ENCODE measurements at places on chromosomes 5 and 9.

- DNase-seq: peak; percentile 94
Observed at GRCh38 chr9:129495620-129496472, 125.1 kb downstream of the C9orf50 start.

GRCh38 chr5:176424181-176424580 lies 7.8 kb upstream of the CLTB start:
- no peak for DNase-seq

GRCh38 chr5:148177207-148177606 lies 8.9 kb downstream of the SPINK14 start:
- DNase-seq: no peak

DNA sequence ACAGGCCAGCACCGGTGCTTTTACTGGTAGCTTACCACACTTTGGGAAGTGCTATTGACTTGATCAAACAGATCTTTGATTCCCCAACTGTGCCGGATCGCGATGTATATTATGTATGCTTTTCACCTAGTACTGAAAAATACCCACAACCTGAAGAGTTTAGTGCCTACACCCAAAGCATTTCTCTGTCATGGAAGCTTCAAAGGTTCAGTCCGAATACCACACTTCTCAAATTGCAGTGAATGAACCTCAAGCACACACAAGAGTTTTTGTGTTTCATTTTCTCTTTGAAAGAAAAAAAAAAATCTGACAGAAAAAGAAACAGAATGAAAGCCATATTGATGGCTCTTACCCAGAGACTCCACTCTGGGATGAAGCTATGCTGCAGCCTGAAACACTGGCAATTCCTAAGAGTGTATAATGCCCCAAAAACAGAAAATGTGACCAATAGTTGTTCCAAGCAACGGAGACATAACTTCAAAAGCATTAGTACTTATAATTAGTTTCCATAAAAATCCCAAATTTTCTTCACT lies 100.9 kb downstream of the EBF1 start:
- no peak for DNase-seq

DNA sequence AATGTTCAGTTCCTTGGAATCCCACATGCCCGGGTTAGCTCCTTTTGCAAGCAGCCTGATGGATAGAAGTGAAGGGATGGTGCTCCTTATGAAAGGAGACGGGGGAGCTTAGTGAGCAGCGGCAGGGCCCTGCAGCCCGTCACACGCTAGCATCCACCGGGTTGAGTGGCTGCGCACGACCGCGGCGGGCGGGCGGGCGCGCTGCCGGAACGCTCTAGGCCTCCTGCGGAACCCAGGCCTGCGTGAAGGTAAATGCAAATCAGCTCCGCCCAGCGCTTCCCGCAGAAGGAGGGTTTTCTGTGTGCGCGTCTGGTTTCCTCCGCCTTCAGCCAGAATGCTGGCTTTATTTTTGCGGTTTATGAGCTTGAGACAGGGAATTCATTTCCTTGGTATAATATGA lies 19.8 kb downstream of the IL12B start:
- no peak for DNase-seq

DNA sequence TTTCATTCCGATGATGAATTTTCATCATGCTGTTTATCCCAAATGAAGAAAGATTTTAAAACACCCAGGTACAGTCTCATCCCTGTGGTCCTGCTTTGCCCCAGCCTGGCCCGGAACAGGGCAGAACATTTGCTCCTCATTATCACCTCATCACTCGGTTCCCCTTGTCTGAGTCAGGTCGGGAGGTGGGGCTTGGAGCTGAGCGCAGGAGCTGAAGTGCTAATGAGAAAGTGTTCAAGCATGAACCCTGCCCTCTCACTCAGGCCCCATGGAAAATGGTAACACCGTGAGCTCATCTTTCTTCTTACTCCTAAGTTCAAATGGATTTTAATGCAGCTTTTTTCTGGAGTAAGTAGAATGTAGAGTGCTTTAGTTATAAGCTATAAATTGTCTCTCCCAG lies 466.2 kb downstream of the KDM4C start:
- DNase-seq: no peak

DNA sequence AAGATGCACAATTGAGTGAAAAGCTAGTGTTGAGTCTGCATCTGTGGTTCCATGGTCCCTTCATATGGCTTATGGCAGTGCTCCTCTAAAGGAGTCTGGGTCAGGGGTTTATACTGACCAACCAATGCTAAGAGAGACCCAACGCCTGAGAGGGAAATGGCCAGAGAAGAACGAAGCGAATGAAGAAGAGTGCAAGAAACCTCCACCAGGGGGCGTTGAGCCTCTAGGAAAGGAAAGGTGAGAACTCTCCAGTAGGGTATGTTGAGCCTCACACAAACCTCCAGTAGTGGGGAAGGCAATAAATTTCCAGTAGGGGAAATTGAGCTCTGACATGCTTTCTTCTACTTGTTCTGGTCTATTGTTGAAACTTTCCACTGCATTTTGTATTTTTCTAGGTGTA lies 470.6 kb downstream of the PRDM9 start:
- DNase-seq: no peak

DNA sequence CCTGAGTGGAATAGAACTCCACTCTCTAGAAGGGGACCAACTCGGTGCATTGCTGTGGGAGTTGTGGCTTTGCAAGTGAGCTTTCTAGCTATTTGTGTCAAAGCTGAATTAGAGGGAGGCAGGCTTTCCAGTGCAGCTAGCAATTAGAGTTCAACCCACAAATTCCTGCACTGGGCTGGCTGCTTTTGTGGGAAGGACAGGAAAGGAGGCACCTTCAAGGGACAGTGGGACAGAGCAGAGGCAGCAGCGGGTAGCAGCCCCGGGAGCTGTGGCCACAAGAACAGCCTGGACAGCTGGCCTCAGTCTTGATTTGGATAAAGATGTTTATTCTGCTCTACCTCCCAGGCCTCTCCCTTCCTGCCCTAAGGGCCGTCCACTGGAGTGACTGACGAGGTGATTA lies 83.7 kb upstream of the SLIT3 start:
- no peak for DNase-seq

GRCh38 chr9:125255781-125256391 lies 5.7 kb upstream of the GAPVD1 start:
- no peak for DNase-seq

- peak; percentile 89 for DNase-seq
Observed at GRCh38 chr5:113487781-113488644, at the start of gene MCC. MCC (minus strand) TSS chr5:113488453.

DNA sequence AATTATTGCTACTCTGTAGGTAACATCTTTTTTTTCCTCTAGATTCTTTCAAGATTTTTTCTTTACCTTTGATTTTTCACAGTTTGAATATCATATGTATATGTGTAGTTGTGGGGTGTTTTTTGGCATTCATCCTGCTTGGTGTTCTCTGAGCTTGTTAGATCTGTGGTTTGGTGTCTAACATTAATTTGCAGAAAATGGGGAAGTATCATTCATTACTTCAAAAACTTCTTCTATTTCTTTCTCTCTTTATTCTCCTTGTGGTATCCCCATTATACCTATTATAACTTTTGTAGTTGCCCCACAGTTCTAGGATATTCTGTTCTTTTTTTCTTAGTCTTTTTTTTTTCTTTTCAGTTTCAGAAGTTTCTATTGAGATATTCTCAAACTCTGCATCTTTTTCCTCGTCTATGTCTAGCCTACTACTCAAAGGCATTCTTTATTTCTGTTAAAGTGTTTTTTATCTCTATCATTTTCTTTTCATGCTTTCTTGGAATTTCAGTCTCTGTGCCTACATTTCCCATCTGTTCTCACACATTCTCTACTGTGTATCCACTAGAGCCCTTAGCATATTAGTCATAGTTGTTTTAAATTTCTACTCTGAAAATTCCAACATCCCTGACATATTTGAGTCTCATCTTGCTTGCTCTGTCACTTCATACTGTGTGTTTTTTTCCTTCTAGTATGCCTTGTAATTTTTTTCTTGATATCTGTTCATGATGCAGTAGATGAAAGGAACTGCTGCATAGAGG lies 60.1 kb upstream of the GNA14 start:
- no peak for DNase-seq

DNA sequence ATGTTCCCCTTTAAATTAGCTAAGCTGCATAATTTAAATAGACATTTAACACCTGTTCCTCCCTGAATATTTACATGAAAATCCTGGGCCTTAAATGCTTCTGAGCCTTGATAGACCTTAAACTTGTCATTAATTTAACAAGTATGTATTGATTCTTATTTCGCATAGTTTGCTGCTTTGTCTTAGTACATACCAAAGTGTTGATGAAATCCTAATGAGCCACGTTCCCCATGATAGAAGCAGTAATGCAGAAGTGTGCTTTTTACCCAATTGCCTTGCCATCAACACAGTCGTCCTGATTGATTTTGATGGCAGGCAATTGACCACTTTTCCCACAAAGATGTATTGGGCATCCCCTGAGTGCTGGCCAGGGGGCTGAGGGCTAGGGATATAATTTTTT lies 213.5 kb downstream of the SGCD start:
- DNase-seq: no peak

GRCh38 chr9:2859776-2860379 lies 16.0 kb upstream of the PUM3 start:
- no peak for DNase-seq

DNA sequence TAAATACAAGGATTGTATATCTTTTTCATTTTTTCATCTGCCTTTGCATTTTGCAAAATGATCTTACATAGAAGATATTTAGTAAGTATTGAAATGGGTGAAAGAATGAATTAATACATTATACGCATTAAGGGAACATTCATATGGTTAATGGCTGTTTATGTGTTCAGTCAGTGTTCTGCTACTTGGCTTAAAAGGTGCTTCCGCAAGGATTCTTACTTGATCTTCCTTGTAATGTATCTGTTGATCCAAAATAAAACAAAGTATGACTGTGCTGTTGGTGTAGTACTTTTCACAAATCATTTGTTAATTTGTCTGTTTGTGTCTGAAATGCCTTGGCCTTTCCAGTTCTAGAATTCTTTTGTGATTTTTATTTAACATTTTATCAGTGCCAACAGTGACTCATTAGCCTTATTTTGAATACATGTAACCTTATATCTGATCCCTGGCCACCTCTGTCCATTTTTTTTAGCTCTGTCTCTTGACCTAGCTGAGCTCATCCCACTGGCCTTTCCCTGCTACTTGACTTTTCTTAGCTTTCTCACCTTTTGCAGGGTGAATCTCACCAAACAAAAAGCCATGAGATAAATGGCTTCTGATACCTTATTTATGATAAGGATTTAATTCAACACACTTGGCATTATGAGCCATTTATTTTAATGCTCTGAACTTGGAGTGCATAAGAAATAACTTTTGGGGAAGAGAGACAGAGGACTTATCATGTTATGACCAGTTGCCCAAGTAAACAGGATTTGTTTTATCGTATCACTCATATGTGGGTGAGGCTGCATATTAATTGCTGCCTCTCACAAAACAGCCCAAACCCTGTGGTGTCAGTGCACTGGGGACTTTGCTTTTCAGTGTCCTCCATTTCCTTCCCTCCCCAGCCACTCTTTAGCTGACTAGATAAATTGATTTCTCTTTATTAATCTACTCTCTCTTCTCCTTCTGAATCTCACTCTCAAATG lies 340.3 kb downstream of the KDM4C start:
- no peak for DNase-seq

DNA sequence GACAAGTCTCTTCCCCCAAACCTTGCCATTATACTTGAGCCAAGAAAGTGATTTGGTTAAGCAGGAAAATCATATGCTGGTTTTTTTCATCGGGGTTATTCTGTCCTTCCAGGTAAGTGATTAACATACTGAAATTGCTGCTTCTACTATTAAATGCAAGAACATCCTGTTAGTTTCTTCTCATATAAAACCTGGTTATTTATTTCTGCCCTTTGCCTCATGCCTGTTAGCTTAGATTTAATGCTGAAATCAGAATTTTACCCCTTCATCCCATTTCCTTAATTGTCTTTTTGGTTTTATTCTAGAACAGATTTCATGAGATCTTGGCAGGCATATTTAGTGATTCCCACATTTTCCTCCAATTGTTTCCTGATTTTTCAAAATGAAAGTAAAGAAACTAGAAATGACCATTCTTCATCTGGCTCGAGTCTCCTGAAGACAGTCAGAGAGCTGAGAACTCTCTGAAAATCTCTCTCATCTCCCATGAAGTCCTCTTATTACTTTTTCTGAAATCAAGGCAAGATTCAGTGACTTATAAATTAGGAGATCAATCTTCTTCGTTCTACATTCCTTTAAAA lies 132.9 kb downstream of the NFIB start:
- DNase-seq: no peak

DNA sequence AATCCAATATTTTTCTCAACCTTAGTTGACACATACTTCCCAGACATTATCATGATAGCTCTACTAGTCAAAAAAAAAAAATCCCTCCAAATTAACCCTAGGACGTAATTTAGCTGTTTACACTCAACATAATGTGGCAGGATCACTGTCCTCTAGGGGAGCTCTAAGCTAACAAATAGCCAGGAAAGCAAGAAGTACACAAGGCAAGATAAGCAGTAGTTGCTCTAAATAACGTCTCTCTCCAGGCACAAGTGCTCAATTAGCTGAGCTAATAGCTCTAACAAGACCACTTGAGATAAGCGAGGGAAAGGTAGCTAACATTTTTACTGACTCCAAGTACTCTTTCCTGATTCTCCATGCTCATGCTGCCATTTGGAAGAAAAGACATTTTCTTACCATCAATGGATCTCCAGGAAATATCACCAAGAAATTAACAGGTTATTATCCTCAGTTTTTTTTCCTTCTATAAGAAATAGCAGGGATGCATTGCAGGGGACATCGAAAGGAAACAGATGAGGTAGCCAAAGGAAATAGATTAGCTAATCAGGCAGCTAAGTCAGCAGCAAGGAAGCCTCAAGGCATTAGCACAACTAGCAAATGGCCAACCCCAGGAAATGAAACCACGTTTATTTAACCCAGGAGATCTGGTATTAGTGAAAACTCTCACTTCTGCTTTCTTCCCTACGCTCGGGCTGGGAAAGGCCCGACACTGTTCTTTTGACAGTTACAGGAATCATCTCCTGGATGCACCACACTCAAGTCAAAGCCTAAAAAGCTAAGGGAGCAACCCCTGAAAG lies 614.1 kb downstream of the PTPRD start:
- no peak for DNase-seq

DNA sequence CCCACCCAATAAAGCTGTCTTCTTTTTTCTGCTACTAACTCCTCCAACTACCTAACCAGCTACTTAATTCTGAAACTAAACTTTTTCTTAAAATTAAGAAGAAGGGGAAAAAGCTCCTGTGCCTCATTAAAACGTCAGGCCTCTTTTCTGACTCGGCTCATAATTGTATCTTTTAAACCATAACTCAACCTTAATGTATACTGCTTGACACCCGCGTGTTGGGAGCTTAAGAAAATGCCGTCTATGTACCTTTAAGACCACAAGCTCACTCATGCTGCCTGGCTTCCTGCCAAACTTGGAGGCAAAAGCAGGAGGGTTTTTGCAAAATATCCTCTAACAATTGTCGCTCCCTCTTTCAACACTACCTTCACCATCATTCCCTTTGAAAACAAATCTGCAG lies 5.0 kb downstream of the EBF1 start:
- DNase-seq: no peak
